Right lung (tissue), 10 donors: ENCODE measurements at places on chromosomes 2 and 18.

GRCh38 chr18:79217979-79218604, 148.9 kb downstream of the ATP9B start:
- DNase-seq, result no peak

GRCh38 chr2:233075966-233076339, 15.8 kb downstream of the INPP5D start:
- no peak for DNase-seq

DNA sequence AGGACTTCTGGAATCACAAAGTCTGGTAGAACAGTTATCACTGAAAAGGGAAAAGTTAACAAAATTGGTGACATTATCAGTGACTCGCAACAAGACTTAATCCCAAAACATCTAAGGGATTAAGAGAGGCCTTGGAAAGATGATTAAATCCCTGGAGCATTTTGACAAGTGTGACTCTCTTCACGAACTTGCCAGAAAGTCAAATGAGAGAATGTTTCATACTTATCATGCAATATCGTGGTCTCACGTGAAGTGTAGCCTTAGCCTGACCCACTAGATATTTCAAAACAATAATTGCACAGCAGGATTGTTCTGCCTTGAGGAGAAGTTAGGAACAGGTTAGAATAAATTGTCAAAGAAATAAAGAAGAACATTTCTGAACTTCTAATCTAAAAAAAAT, 104.5 kb downstream of the COL6A3 start:
- no peak for DNase-seq

DNA sequence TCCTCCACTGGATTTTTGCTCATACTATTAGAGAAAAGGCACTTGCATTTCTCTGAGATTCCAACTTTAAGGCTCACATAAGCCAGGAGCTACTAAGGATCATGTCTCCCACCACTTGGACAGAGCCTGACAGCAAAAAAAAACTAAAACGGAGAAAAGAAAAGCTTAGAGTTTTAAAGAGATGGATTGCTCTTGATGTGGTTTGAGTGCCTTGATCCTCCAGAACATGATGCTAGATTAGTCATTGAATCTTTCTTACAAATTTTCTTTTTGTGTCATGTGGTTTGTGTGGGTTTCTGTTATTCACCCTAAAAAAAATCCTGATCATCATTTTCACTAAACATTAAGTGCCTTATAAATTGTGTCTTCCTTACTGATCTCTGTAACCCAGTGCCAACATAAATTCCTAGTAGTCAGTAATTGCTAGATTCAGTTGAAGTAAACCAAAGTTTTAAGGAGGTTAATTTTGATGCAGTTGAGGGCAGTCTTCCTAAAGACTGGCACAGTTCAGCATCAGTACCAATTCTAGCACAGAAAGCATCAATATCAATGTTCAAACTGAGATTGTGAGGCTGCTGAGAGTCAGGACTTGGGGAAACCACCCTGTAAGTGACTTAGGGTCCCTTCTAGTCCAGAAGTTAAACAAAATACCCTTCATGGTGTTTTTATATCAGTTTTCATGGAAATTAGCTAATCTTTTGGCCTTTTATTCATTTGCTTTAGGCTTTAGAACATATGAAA, 206.3 kb downstream of the RAD51AP2 start:
- no peak for DNase-seq

DNA sequence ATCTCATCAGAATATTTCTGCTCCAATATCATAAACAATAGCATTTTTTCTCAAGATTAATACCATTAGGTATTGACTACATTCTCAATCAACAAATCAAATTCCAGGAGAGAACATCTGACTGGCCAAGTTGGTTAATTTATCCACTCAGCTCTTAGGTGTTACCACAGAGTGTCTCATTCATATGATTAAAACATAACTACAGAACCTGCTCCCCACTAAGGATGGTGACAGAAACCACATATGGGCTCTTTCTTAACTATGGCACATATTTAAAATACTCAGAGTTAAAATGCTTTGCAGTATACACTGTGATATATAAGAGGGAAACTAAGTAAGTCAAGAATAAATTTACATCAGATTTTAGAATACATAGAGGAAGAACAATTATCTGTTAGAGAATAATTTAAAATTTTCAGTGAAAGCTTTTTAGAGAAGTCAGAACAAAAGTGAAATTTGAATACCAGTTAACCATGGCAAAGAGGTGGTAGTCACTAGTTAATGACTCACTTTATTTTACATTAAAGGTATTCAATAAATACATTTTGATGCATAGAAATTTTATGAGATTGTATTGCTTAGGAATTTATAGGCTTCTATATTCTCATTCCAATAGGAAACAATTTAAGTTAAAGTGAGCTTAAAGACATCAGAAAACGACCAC, 1120.8 kb upstream of the TMEFF2 start:
- no peak for DNase-seq

DNA sequence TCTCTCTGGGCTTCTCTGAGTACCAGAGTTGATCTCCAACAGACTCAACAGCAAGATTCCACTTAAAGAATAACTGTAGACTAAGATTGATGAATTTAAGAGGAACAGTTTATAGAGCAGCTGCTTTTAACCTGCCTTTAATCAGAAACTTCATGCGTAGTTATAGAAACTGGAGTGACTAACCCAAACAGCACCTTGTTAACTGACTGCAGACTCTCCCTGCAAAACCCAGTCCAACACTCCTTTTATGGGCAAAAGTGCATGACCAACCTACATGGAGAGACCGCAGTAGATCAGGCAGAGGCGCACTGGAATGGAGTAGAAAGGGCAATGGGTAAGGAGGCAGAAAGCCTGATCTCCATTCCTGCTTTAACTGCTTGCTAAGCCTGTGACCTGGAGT, 110.6 kb downstream of the NRP2 start:
- no peak for DNase-seq

DNA sequence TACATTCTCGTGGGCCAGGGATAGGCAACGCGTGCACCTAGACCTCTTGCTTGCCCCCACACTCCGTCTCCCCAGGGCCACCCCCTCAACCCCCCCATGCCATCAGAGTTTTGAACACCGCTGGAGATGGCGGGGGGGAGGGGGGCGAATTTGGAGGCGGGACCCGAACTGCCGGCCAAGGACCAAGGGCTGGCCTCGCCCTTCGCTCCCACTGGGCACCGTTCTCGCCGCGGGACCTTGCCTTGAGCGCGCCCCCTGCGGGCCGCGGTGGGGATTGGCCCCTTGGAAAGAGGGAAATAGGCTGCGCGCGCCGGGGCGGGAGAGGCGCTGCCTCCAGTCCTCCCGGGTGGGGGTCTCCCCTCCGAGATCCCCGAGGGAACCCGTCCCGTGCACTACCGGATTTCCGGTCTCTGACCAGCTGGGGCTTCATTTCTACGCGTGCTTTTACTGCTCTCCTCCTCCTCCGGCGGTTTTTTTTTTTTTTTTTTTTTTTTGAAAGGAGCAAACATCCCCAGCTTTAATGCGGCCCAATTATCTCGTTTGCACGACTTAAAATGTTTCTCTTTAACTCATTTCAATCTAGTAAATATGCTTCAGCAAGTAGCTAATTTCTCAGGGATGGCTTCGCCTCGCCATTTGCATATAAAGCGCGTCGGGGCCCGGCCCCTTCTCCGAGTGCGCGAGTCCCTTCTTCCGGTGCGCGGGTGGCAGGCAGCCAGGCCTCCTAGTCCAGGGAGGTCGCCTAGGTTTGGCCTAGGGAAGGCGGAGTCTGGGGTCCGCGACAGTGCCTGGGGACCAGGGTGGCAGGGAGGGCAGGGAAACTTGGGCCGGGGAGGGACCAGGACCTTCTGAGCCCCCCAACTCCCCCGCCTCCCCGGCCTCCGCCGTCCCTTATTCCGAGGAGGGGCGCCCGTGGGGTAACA, 10.0 kb upstream of the GBX2 start:
- DNase-seq, result no peak

- no peak for DNase-seq
Measured at GRCh38 chr2:101287303-101287702, 21.2 kb downstream of the RNF149 start.

DNA sequence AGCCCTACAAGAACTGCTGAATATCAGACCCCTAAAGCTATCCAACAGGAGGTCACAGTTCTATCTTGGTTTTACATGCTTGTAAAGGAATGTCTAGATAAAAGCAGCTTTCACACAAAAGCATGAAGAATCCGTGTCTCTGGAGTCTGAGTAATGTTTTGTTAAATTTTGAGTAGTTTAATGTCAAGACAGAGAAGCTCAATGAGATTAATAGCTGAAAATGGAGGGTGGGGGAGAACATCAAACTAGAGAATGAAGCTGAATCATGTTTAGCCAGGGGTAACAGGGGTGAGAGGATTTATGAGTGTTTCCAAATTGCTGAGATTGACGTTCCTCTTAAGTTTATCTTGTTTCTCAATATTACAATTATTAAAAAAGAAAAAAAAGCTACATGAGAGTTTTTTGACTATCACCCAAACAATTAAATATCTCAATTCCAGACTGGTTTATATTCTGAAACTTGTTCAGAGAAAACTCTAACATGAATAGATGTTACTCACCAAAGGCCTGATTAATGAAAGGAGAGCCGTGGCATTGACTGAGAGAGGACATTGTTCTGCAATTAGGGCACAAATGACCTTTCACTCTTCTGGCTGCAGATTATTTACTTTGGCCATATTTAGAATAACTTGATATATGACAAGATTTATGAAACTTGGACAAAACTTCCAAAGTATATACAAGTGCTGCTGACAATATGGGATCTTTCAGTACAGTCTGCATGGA, 266.4 kb upstream of the ETAA1 start:
- peak; percentile 69 for DNase-seq

- no peak for DNase-seq
Measured at GRCh38 chr2:78061301-78061700, 539.1 kb upstream of the LRRTM4 start.

GRCh38 chr2:238791354-238791753, 56.5 kb upstream of the TWIST2 start:
- DNase-seq, result no peak

- no peak for DNase-seq
Measured at GRCh38 chr18:58497845-58498244, 131.0 kb downstream of the ALPK2 start.

DNA sequence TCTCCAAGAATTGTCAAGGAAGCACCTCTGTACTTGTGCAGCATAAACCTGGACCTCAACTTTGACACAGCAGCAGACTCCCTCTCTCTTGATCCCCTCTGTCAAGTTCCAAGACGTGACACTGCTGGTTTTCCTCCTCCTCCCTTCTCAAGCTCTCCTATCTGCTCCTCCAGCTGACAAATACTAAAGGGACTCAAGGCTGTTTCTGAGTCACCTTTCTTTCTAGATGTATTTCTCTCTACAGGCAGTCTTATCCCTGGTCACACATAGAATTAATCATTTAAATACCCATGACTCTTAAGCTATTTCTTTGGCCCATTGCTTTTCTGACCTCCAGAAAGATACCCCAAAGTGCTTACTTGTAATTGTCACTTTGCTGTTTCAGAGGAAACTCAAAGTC, 53.5 kb downstream of the SEPTIN10 start:
- no peak for DNase-seq

DNA sequence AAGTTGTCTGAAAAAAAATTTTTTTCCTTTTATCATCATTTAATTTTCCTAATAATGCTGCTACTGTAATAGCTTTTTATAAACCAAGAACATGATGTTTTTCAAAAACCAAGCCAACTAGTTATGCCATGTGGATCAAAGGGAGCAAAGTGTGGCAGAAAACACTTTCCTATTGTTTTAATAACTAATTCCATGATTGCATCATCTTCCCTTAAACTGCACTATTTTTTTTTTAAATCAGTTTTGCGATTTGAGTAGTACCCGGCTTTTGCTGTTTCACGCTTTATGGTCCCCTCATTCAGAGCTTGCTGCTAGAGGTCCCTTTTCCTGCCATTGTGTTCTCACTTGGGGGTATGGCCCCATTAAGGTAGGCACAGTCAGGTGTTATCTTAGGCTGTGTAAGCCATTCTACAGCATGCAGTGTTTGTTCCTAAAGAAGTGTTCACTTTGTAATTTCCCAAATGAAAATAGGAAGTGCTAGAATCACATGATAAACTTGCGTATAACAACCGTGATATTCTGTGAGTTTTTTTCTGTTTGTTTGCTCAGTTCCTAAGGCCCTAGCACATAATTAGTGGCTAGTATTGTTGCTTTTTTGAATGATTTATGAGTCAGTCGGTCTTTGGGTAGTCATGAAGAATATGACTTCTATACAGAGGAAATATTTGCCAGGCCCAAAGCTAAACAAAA, 225.8 kb downstream of the PTGR3 start:
- no peak for DNase-seq

GRCh38 chr18:79938196-79938595, 13.3 kb downstream of the SLC66A2 start:
- no peak for DNase-seq

DNA sequence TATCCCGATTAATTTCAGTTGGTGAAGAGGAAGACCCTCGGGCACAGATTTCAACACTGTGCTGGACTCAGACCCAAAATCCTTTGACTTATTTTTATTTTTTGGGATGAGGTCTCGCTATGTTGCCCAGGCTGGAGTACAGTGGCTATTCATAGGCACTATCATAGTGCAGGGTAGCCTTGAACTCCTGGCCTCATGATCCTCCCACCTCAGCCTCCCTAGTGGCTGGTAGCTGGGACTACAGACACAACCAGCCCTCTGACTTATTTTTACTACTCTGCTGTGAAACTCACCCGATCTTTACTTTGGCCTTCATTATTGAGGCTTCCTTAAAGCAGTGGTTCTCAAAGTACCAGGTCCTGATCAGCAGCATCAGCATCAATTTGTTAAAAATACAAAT, 18.2 kb upstream of the ADAM17 start:
- no peak for DNase-seq

DNA sequence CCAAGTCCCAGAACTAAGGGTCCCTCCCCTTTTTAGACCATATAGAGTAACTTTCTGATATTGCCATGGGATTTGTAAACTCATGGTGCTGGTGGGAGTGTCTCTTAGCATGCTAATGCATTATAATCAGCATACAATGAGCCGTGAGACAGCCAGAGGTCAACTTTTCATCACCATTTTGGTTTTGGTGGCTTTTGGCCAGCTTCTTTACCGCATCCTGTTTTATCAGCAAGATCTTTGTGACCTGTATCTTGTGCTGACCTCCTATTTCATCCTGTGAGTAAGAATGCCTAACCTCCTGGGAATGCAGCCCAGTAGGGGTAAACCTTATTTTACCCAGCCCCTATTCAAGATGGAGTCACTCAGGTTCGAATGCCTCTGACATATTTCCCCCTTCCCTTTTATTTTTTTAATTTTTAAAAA, 148.2 kb downstream of the PHLPP1 start:
- DNase-seq, result no peak

DNA sequence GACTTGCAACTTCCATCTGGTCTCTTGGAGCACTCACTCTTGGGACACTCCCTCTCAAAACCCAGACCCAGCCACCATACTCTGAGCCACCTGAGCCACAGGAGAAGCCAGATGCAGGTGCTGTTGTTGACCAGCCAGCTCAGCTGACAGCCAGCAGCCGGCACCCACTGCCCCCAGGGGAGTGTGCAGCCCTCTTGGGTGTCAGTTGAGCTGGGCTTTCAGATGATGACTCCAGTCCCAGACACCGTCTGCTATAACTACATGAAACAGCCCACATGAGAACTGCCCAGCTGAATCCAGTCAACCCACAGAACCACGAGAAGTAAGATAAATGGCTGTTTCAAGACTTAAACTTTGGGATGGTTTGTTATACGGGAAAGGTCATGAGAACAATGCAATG, 10.7 kb upstream of the IGFBP2 start:
- no peak for DNase-seq

- no peak for DNase-seq
Measured at GRCh38 chr2:74821177-74822126, 12.5 kb upstream of the HK2 start.
